ENCODE measurements at places on chromosomes 4 and X. TPM values are rescaled to one million over a fixed set of nuclear protein-coding genes. Genes with fewer than 3 reads are reported as not detected.
A peak's percentile ranks its signal among the peaks of the same experiment; 100 is the strongest.

- peak; percentile 73 for DNase-seq
These were observed 500 bp downstream of the GAR1 start for GRCh38 chr4:109816082-109816442.

The NAP1L2 gene
- total RNA-seq: 6.9 TPM

The NPFFR2 gene
- total RNA-seq: not detected

The GPR34 gene
- 2.7 TPM for total RNA-seq

- DNase-seq: no peak
These were observed 17.9 kb upstream of the PGRMC1 start for GRCh38 chrX:119218198-119218597.

The SPOCK3 gene
- not detected for total RNA-seq

DNA sequence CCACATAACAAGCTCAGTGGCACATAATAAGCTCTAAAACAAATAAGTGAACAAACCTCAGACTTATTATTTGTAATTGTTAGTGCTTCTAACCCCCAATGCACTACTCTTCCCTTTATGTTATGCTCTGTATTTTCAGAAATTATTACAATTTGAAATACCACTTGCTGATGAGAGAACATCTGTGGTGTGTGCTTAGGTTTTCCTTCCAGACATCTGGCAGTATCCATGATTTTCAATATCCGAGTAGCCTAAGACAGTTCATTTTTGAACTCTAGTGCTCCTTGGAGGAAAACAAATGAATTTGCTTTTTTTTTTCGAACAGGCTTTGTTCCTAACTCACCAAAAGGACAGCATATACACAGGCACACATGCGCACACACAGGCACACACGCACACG, 278.7 kb upstream of the CLNK start:
- no peak for DNase-seq

The PDGFRA gene
- not detected for total RNA-seq

The ZAR1 gene
- not detected for total RNA-seq

DNA sequence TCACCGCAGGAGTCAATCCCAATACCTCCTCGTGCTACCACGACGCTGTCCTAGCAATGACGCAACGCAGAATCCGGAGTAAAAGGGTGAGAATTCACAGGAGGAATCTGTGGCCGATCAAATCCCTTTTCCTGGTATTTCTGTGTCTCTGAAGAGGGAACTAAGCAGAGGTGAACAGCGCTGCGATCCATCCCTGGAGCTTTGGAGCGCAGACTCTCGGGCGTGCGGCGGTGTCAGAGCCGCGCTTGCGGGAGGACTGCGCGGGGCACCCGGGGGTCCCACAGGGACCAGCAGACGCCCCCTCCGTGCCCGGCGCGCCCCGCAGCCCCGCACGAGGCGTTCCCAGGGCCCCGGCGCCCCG, 17.2 kb upstream of the ZNF718 start:
- DNase-seq: no peak

- DNase-seq: no peak
These were observed 207.3 kb upstream of the CENPE start for GRCh38 chr4:103405415-103405814.

GRCh38 chr4:128275346-128275745, 12.3 kb downstream of the PGRMC2 start:
- DNase-seq: no peak

The ZBTB49 gene
- total RNA-seq: 9.7 TPM

DNA sequence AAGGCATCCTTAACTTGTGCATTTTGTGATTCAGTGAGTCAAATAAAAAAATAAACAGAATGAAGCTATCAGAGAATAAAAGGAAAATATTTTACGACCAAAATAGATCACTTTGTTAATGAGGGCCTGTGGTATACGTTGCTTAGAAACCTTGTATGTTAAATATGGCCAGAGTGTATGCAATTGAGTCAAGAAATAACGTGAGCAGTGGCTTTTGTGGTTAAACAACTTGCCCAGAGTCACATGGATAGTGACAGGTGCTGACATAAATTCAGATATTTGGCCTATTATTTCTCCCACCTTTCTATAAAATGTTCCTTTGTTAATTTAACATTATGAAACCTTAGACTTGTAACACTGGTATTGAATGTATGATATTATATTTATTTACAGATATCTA, 393.4 kb downstream of the PABPC4L start:
- no peak for DNase-seq

GRCh38 chr4:6298852-6299251, 29.2 kb downstream of the WFS1 start:
- no peak for DNase-seq

DNA sequence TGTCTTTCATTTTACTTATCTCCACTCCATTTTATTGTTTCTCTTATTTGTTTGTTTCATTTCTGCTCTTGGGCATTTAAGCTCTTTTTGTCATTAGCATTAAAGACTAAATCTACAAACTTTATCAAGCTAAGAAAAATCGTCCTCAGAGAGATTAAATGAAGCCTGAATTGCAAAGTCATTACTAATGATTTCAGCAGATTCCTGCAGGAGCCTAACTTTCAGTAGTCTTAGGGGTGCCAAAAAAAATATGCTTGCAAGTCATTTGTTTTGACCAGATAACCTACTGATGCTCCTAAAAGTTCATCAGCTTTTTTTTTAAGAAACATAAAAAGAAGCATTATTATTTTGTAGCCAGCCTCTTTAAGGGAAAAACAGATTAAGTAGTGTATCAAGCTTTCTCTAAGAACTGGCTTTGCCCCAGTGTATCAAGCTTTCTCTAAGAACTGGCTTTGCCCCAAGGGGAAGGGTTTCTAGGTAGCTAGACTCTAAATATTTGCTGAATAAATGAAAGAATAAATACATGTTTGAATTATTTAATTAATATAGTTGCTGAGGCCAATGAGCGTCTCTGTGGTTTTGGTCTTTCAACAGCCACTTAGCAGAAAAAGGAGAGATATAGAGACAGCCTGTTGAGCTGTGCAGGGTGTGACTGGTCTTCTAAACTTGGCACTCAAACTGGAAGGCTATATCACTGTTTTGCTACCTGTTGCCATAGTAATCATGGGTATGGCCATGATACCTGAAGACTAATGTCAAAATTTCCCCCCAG, 174.2 kb downstream of the BTC start:
- DNase-seq: no peak

GRCh38 chr4:15077969-15078368, 75.7 kb downstream of the CPEB2 start:
- DNase-seq: no peak

DNA sequence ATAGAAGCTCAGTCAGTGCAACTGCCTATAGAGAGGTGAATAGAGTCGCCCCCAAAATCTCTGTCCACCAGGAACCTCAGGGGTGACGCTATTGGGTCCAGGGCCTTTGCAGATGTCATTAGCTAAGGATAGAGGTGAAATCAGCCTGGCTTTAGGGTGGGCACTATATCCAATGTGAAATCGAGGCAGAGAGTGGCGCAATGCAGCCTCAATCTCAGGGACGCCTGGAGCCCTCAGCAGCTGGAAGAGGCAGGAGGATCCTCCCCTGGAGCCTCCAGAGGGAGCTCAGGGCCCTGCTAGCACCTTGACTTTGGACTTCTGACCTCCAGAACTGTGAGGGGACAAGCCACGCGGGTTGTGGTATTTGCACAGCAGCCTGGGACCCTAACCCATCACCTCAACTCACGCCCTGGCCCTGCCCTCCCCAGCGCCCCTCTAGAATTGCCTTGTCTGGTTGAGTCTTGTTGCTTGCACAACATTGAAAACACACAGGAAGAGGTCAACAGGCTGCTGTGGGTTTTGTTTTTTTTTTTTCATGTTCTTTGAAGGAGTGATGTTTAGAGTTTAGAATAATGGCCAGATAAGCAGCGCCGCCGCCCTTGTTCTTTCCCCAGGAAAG, 89.4 kb upstream of the PSAPL1 start:
- no peak for DNase-seq

- DNase-seq: no peak
These were observed 35.9 kb upstream of the CXCL8 start for GRCh38 chr4:73704314-73705055.

The P2RY4 gene
- 0.19 TPM for total RNA-seq

The IQCM gene
- total RNA-seq: not detected

DNA sequence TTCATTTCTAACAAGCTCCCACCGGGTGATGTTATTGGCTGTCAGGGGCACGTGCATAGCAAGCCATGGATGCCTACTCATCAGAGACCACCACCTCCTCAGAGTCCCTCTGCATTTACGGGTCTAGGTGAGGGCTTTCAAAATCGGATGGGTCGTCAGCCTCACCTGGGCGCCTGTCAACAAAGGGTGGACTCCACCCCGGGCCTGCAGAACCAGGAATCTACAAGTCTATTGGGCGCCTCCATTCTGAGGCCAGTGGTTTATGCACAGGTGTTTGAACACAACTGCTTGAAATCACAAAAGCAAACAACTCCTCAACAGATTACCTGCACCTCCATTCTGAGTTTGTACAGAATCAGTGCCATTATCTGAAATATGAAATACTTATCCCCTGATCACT, 318.9 kb downstream of the PTTG2 start:
- no peak for DNase-seq

- no peak for DNase-seq
These were observed 158.8 kb downstream of the ADGRA3 start for GRCh38 chr4:22356987-22357596.

DNA sequence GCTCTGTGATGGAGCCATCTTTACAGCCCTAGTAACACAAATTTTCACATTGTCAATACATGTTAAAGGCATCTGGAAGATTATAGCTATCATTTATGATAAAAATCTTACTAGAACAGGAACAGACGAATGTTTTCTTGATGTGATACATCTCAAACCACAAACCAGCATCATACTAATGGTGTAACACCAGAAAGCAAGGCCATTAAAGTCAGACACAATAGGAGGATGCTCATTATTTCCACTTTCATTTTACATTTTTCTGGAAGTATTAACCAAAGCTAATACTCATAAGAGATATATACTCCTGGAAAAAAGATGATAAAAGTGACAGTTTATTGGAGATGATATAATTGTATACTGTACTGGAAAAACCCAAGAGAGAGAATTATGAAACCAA, 5.3 kb downstream of the AKAP14 start:
- DNase-seq: no peak

The NEIL3 gene
- total RNA-seq: 24.0 TPM

DNA sequence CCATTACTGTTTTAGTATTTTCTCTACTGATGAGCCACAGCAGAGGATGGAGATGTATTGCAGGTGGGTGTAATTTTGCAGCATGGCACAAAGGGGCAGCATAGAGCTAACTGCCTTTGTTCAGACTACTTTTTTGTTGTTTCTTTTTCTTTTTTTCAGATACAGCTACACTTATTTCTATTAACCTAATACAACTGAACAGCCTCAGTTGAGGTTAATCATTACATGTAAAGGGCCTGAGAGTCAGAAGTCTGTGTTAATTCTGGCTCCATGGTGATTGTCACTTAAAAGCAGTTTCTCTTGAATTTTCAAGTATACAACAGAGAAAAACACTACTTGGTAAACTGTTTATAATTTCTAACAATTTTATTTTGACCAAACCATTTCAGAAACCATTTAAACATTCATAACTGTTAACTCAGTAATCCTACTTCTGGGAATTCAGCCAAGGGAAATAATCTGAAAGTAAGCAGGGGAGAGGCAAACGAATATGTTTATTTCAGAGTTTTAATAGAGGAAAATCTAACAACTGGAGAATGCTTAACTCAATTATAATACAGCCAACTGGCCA, 13.9 kb upstream of the PPEF2 start:
- no peak for DNase-seq

GRCh38 chr4:9703391-9703790, 78.0 kb upstream of the DRD5 start:
- peak; percentile 81 for DNase-seq

Data from activated naive CD8-positive, alpha-beta T cell treated with anti-CD3 and anti-CD28 coated beads, Interleukin-2, amount 10 ng/mL, durations not matched to agents 7 days and 5 days (primary cell).